Urinary bladder (tissue), 4 donors: ENCODE measurements at places on chromosomes 1 and 21. TPM values are rescaled to one million over a fixed set of nuclear protein-coding genes. Genes with fewer than 3 reads are reported as not detected.

The DR1 gene
- polyA plus RNA-seq = 23.1 TPM

The TAGLN2 gene
- 318 TPM for polyA plus RNA-seq

The LCE1E gene
- 0.15 TPM for polyA plus RNA-seq

The RNU1-2 gene
- polyA plus RNA-seq = not detected

The RAB42 gene
- polyA plus RNA-seq = 2.5 TPM

The GPA33 gene
- 0.08 TPM for polyA plus RNA-seq

The CELA3A gene
- polyA plus RNA-seq = 2.0 TPM

The ALX3 gene
- polyA plus RNA-seq = 0.15 TPM

The WNT3A gene
- not detected for polyA plus RNA-seq

The LCE1B gene
- polyA plus RNA-seq = not detected

The LAD1 gene
- 14.6 TPM for polyA plus RNA-seq

The APCS gene
- 1.1 TPM for polyA plus RNA-seq

The PERM1 gene
- polyA plus RNA-seq = 0.73 TPM

The CRYAA gene
- not detected for polyA plus RNA-seq

The EXTL2 gene
- 12.9 TPM for polyA plus RNA-seq

The UBE4B gene
- polyA plus RNA-seq = 27.4 TPM

The HSD17B7 gene
- 10.0 TPM for polyA plus RNA-seq

The NOTCH2 gene
- polyA plus RNA-seq = 33.9 TPM

The SEMA4A gene
- polyA plus RNA-seq = 7.0 TPM

The SRGAP2C gene
- polyA plus RNA-seq = 10.0 TPM

The CASQ1 gene
- 4.5 TPM for polyA plus RNA-seq

The UBASH3A gene
- 0.27 TPM for polyA plus RNA-seq

The OR2T11 gene
- polyA plus RNA-seq = not detected

The MFN2 gene
- polyA plus RNA-seq = 88.6 TPM

The PRKAA2 gene
- polyA plus RNA-seq = 2.7 TPM

The WNT2B gene
- polyA plus RNA-seq = 9.1 TPM

The TNNI3K gene
- 1.4 TPM for polyA plus RNA-seq

The ATP6V1G3 gene
- not detected for polyA plus RNA-seq

The MNDA gene
- 3.2 TPM for polyA plus RNA-seq

The C4BPA gene
- 0.91 TPM for polyA plus RNA-seq

The TCP10L gene
- polyA plus RNA-seq = 0.76 TPM

The INSRR gene
- polyA plus RNA-seq = 0.04 TPM

The LIPI gene
- not detected for polyA plus RNA-seq

The TGFB2 gene
- 5.1 TPM for polyA plus RNA-seq

The TNFRSF18 gene
- 0.77 TPM for polyA plus RNA-seq

The MXRA8 gene
- polyA plus RNA-seq = 159 TPM

The OR2T35 gene
- not detected for polyA plus RNA-seq

The RHCE gene
- 0.19 TPM for polyA plus RNA-seq

The SLC9A1 gene
- polyA plus RNA-seq = 18.3 TPM

The STUM gene
- polyA plus RNA-seq = 18.8 TPM
